ENCODE measurements at places on chromosomes 4 and X.
A peak's percentile ranks its signal among the peaks of the same experiment; 100 is the strongest.

DNA sequence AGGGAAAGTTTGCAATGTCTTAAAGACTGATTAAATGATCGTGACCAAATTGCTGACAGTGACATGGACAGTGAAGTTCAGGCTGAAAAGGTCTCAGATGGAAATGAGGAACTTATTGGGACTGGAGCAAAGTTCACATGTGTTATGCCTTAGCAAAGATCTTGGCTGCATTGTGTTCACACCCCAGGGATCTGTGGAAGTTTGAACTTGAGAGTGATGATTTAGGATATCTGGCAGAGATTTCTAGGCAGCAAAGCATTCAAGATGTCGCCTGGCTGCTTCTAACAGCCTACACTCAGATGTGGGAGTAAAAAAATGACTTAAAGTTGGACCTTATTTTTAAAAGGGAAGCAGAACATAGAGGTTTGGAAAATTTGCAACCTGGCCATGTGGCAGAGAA, 21.4 kb downstream of the SCARB2 start:
- DNase-seq = no peak

DNA sequence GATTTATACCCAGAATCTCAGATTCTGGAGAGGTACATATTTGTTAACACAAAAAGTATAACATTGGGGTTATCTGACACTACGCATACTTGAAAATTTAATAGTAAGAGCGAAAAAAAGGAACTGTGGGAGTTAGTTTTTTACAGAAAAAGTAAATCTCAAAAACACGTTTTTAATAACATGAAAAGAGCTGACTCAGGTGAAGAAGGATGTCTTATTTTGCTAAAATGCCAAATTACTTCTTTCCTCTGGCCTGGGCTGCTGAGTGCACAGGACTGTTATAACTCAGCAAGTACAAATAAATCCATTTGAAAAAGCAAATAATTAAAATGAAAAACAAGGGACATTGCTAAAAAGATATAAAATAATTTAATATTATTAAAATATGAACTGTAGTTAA, 1322.9 kb downstream of the ARAP2 start:
- DNase-seq = no peak

DNA sequence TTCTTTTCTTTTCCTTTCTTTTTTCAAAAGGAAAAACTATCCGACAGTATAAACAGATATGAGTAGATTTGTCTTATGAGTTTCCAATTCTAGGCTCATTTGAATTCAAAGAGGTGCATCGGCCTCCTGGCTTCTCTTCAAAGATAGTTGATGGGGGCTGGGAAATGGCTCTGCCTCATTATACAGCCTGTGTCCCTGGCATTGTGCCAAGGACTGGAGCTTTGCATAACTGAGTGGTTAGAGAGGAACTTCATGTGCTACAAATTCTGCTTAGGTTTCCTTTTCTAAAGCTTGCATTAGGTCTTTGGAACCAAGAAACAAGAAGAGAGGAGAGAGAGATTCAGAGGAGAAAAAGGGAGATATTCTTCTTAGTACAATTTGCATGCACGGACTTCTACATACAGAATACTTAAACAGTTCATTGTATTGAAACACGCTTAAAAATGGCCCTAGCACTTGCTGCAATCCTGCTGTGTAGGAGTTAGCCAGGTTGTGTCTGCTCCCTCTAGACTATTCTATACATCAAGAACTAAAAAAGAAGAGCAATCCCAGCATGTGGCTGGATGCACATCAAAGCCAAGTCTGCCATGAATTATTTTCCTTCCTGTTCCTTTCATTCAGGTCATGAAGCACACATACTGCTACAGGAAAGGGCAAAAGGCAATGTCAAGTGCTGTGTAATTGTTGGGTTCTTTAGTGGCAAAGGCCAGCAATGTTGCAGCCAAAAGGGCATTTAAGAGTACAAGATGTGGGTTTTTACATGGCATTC, 70.9 kb downstream of the INTS12 start:
- peak; percentile 45 for DNase-seq

DNA sequence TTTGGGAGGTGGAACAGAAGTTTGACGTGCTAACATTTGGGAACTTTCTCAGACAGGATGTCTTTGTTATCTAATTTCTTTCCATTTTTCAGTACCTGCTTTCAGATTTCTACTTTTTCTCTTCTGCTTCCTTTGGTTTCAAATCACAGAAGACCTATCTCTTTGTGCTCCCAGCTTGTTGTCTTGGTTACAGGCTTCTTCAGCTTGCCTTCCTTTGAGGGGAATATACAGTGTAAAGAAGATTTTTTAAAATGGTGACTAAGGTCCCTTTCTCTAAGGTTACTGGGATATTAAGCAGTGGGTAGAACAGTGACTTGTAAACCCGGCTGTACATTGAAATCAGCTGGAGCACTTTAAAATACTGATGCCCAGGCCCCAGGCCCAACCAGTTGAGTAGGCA, 48.0 kb downstream of the TMEM164 start:
- no peak for DNase-seq

DNA sequence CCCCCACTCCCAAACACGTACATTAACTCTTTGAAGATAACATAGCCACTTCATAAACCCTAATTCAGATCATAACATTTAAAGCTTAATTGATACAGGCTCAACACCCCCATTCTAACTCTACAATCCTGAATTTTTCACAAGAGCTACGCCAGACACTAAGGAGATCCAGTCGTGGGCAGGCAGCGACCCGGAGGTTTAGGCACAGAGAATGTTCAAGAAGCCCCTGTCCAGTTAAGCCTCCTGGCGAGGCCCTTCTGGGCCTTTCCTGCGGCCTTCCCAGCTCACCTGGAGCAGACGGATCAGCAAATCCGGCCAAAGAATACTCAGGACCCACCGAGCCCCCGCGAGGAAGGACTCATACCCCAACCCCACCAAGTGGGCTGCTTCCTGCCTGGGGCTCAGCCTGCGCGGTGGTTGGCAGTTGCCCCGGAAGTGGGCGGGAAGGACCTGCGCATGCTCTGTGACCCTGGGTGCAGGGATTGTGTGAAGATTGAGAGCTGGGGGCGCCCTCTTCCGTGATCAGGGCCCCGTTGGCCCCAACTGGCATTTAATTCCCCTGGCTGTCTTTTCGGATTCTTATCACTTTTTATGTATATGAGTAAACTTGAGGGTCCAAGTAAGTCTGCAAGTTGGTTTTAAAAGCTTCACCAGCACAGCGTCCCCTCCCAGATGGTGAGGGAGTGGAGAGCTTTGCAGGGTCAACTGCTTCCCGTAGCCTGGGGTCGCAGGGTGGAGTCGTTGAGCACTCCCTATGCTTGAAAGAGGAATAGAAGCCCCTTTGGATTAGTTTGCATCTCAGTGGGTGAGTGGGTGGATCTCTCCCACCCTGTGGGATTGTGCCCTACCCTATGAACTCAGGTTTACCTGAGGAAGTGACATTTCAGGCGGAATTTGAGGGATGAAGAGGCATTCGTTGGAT, at the start of gene TRIM61:
Gene TRIM61 (minus strand): TSS at position 415 of the 922 bp plus-strand sequence. CDS start 7,655 bp downstream, outside the sequence.
- DNase-seq = peak; percentile 74

GRCh38 chr4:7016086-7016485, 27.1 kb upstream of the TADA2B start:
- DNase-seq = no peak

DNA sequence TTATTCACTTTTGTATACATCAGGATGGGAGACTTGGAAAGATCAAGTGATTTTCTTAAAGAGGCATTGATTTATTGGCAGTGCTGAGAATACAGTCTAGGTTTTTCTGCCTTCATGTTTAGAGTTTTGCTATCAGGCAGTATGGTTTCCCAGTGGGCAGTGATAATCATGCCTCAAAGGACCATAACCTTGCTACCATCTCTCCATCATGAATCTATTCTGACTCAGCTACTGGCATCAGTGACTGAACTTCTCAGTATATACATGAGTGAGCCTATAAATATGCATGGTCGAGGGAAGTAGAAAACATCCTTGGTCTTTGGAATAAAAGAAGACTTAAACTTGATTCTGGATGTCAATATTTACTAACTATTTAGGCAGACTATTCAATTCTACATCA, 562.0 kb upstream of the AADAT start:
- DNase-seq = no peak

DNA sequence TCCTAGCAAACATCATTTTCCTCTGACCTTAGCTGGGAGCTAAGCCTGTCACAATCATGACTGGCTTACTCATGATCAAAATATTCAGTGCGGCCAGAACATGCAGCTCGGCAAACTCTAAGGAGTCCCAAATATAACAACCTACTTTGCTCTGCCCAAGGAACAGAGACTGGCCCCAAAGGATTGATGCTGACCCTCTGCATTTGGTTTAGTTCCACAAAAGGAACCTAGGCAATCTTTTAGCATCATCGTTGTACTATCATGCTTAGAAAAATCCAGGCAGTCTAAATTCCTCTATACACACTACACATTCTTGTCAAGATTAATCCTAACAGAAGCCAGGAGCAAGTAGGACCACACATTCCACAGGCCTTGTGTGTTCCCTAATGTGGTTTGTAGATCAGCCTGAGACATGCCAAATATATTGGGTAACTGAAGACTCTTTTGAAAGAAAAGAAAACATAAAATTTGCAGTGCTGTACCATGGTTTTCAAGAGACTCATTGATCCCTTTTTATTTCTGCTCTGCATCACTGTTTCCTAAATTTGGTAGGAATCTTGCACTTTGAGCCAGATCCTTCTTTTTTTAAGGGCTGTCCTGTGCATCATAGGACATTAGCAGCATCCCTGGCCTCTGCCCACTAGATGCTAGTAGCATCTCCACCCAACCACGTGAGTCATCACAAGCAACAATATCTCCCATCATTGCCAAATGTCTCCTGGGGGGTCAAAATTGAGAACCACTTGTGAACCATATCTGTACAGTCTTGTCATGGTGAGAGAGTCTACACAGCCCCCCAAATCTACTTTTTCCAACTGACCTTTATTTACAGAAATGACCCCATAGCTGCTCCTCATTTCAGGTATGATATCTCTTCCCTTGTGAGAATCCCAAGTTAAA, 17.6 kb upstream of the CC2D2A start:
- no peak for DNase-seq

GRCh38 chr4:131044368-131044767, 1948.4 kb downstream of the C4orf33 start:
- no peak for DNase-seq

DNA sequence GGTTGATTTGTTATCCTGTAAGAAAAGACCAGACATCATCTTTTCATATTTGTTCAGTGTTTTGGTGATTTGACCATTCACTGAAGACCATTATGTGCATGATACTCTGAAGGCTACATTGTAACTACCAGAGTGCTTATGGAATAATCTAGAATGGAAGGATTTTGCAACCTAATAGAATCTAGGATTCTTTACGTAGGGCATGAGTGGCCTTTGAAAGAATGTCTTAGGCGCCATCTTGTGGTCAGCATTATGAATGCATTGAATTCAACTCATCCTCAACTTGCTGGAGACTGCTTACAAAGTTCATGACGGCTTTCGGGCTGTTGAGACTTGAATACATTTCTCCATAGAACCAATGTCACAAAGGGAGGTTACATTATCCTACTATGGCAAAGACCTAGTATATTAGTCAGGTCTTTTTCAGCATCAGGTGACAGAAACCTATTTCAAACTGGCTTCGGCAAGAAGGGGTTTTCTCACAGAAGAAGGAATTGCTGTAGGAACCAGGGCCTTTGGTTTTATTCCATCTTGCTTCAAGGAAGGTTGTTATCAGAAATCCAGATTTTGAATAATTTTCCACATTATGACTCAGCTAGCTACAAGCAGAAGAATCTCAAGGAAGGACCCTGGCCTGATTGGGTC, 104.1 kb downstream of the GPAT3 start:
- peak; percentile 18 for DNase-seq

DNA sequence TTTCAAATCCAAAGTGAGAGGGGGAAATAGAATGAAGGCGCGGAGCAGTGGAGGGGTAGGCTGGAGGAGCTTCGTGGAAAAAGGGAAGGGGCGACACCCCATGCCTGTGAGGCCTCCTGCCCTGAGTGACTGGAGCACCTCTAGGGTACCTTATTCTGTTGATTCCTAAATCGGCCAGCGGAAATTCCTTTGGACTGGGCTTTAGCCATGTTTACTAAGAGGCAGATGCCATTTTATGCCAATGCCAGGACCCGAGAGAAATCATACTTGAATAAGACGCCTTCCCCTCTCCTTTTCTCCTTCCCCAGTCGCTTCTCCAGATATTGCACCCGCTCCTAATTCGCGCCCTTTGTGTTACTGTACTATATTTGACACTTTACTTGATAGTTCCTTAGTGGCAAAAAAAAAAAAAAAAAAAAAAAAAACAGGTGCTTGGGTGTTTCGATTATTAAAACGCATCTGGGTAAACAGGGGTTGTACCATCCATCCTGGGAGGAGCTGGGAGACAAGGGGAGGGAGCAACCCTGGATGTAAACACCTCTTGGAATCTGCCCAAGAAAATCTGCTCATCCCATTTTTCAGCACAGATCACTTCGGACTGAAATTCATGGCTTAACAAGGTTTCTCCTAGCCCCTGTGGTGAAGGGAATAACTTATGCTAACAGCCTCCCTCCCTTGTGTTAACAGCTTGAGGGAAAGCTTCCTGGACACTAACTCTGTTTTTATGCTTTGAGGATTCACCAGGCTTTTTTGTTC, 1.5 kb downstream of the BMP3 start:
- no peak for DNase-seq

GRCh38 chrX:66622209-66622608, 16.7 kb downstream of the EDA2R start:
- no peak for DNase-seq

- DNase-seq = no peak
Observed at GRCh38 chr4:98663226-98664006, 5.0 kb upstream of the TSPAN5 start.

DNA sequence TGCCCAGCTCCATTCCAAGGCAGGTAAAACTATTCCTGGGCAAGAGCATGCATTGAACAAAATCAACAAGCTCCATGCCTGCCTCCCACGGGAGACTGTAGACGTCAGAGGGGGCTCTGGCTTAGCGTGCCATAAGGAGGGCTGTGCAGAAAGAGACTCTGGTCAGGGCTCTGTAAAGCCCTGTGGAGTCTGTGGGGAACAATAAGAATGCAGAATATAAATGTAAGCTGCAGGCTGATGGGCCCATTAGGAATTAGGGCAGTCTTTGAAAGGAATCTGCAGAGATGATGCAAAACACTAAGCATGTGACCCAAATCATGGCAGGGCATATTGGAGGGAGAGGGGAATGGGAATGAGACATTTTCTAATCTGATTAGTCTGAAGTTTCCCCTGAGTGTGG, 170.3 kb downstream of the EFHC2 start:
- no peak for DNase-seq

DNA sequence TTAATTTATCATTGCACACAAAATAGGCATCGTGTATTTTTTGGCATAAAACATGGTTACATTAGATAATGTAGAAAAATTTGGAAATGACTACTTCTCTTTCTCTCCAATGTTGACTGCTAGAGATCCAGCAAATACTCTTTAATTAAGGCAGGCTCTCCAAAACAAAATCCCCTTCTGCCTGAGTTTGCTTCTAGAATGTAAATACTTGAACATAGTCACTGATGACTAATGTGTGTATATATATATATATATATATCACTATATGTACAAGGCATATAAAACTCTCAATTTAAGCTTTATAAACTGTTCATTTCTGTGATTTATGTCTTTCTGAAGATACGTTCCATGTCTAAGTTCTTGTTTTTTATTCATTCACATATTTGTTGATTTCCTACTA, 67.2 kb upstream of the CAMK2D start:
- DNase-seq = no peak

Data from SHP77 treated with DMSO at 0.1 percent for 48 hours (cell line).